ENCODE measurements at places on chromosomes 11 and 22. TPM values are rescaled to one million over a fixed set of nuclear protein-coding genes. Genes with fewer than 3 reads are reported as not detected.

GRCh38 chr11:26283852-26284408 is 48.0 kb upstream of the ANO3 start:
- no peak overlapping the region for H3K4me3 ChIP-seq
- H3K27me3 ChIP-seq, result no peaks in the 10 kb centered on the region
- no peaks in the 10 kb centered on the region for H3K36me3 ChIP-seq

The SEC14L2 gene
- 19.4 TPM for total RNA-seq

The PEX16 gene
- total RNA-seq, result 16.2 TPM

- H3K27me3 ChIP-seq, result no peaks in the 10 kb centered on the region
- no peak overlapping the region for H3K27ac ChIP-seq
- H3K36me3 ChIP-seq, result no peaks in the 10 kb centered on the region
- no peak for DNase-seq
- no peak overlapping the region for H3K4me3 ChIP-seq
Observed at GRCh38 chr11:78768345-78768744, 193.7 kb upstream of the NARS2 start.

- H3K4me1 ChIP-seq, result peaks cover 81% of the 10 kb centered on the region
- H3K36me3 ChIP-seq, result peaks cover 22% of the 10 kb centered on the region
- H3K4me3 ChIP-seq, result no peak overlapping the region
- H3K27ac ChIP-seq, result peak overlapping the region; percentile 100
- no peaks in the 10 kb centered on the region for H3K27me3 ChIP-seq
- no peak for DNase-seq
Observed at GRCh38 chr11:64243236-64243854, 2.5 kb downstream of the FKBP2 start.

The LRRC4C gene
- 0.58 TPM for total RNA-seq

DNA sequence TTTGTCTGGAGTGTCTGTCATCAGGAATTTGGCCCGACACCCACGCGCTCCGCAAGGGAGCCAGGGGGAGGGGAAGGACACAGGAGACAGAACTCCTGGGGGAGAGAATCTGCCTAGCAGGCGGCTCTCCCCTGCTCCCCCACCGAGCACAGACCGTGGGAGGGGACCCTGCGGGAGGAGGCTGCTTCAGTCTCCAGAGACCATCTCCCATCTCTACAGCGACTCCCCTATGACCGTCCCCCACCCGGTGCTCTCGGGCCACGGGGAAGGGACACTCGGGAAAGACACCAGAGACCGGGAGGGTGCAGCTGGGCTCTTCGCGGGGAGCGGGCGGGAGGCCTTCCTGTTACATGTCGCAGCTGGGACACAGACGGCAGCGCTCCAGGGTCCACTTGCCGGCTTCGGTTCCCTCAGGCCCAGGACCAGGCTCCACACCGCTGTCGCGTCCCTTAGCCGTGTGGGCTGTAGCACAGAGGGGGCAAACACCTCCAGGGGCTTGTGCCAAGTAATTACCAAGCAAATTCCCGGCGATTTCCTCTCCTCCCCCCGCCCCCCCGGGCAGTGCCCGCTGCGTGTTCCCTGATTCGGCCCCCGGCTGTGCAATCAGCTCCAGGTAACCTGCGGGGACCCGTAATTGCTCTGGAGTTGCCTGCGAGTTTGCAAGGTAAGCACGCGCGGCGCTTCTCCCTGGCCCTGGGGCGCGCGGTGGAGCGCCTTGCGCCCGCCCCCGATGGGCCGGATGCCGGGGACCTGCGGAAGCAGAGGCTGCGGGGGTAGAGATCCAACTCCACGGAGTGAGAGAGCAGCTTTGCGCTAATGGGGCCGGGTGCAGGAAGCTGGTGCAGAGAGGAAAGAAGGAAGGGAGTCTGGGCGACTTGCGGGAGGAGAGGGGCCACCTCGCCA is 155.1 kb upstream of the CADM1 start:
- no peaks in the 10 kb centered on the region for H3K4me1 ChIP-seq
- H3K27me3 ChIP-seq, result peaks cover 75% of the 10 kb centered on the region
- no peak for DNase-seq
- H3K27ac ChIP-seq, result no peak overlapping the region
- no peaks in the 10 kb centered on the region for H3K36me3 ChIP-seq

GRCh38 chr11:45607995-45608394 is 57.4 kb downstream of the CHST1 start:
- H3K4me1 ChIP-seq, result no peaks in the 10 kb centered on the region
- H3K27ac ChIP-seq, result no peak overlapping the region
- no peak for DNase-seq
- H3K4me3 ChIP-seq, result no peak overlapping the region

DNA sequence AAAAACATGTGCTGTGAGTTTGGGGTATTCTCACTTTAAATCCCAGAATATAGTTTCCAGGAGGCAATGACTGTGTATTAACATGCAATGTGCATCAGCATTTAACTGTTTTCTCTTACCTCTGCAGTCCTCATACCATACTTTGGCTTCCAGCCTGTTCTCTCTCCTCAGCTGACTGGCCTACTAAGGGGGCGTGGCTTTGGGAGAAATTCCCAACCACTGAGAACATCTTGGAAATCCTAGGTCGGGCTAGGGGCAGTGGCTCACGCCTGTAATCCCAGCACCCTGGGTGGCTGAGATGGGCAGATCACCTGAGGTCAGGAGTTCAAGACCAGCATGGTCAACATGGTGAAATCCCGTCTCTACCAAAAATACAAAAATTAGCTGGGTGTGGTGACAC is 13.5 kb upstream of the ZC3H12C start:
- H3K27me3 ChIP-seq, result no peaks in the 10 kb centered on the region
- no peak overlapping the region for H3K27ac ChIP-seq
- H3K4me1 ChIP-seq, result no peaks in the 10 kb centered on the region

DNA sequence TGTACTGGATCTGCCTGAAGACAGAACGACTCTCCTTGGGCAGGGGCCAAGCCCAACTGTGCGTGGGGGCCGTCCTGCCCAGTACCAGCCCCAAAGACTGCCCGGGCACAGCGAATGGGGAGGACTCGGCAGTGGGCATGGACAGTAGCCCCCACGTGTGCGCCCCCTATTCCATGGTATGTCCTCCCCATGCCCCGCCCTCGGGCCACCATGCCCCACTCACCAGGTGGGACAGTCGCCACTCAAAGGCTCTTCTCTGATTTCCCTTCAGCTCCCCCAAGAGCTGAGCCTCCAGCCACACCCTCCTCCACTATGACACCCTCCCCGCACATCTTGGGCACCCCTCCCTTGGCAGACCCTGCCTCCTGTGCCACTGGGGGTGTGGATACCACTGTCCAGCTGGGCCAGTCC is 43.5 kb downstream of the GNB1L start:
- H3K27ac ChIP-seq, result no peak overlapping the region
- H3K4me3 ChIP-seq, result no peak overlapping the region
- no peak for DNase-seq
- H3K27me3 ChIP-seq, result no peaks in the 10 kb centered on the region
- peaks cover 12% of the 10 kb centered on the region for H3K36me3 ChIP-seq
